ENCODE measurements at places on chromosomes 6 and 20.

- no peak for DNase-seq
These were observed 531.4 kb upstream of the RNF217 start for GRCh38 chr6:124430740-124431318.

DNA sequence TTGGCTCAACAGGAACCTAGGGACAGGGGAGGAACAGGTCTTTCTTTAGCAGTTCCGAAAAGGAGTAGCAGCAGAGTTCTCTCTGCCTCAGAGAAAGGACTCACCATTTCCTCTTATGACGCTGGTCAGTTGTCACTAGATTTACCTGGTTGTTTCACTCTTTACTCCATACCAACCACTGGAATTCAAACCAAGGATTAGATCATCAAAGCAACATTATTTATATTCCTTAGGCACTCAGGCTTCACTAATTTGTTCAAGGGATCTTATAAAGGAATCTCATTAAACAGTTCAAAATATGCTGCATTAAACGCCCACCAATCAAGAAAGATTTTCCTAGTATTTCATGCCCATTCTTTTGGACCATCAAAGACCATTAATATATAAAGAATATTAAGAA is 1129.5 kb upstream of the MAP3K7 start:
- DNase-seq = no peak

DNA sequence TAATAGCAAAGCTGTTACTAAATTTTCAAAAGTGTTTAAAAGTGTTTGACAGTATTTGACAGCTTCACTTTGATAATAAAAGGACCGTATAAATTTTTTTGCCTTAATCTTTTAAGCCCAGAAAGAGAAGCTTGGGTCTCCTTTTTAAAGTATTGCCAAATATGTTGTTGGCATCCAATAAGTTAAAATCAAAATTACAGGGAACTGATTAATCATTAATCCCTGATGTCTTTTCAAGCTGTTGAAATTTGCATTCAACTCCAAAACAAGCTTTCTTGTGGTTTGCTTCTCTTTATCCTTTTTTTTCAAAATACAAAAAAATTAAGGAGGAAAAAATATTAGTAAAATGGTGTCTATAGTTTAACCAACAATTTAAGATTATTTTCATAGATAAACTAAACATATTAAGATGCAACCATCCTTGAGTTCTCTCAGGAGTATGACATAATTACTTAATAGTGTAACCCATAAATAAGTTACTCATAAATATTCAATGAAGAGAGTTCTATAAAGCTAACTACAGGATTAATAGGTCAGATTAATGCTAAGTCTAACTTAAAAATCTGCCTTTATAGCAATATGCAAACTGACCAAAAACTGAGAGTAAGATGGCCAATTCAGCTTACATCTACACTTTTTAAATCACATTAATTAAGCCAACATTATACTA is 27.0 kb upstream of the CALHM6 start:
- no peak for DNase-seq

DNA sequence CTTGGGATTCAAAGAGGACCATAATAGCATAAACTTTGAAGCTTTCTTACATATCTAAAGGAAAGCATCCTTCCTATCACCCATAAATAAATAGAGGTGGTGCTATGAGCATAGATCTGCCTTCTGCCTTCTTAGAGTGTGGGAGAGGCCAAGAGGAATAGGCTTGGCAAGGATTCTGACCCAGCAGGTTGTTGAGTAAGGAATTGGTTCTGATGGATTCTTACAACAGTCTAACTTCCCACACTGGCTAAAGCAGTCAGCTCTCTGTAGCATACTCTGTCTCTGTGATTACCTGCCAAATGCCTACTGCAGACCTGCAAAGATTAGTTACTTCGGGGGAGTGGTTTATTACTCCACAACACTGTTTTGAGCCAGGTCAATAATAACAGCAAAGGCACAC is 198.0 kb upstream of the RAB32 start:
- DNase-seq = no peak

DNA sequence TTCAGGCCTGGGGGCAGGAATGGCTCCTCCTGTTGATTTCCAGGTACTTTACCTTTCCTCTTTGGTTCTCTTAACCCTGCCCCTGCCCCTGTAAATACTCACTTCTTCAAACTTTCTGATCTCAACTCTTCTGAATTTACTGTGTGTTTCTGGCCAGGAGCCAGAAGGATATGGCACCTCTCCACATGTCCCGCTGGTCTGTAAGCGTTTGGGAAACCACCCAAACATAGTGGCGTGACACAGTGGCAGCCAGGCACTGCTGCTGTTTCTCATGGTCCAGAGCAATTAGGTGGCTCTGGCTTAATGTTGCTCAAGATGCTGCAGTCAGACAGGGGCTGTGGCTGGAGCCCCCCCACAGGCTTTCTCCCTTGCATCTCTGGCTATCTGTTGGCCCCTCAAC is 374.5 kb downstream of the RNGTT start:
- DNase-seq = no peak

DNA sequence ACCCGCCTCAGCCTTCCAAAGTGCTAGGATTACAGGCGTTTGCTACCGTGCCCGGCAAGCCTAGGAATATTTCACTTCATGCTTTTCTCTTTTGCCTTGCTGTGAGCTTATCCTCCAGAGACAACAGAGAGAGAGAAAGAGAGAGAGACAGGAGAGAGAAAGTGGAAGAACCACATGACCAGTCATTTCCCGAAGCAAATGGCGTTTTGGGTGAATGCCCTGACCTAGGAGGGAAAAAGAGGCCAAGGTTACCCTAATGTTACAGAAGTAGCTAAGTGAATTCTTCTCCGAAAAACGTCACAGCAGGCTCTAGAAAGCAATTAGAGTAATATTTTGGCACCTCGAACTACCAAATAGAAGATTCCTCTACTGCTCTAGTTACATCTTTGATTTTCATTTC is 9.1 kb downstream of the SGK1 start:
- no peak for DNase-seq

Measured in activated T-cell treated with anti-CD3 and anti-CD28 coated beads, Interleukin-2, amount 50 U/mL, for 4 hours (primary cell).